Ovary (tissue), 10 donors: ENCODE measurements at places on chromosomes 2 and 18. TPM values are rescaled to one million over a fixed set of nuclear protein-coding genes. Genes with fewer than 3 reads are reported as not detected.
A peak's percentile ranks its signal among the peaks of the same experiment; 100 is the strongest.

HTR2B gene
- total RNA-seq = 1.0 TPM

DNA sequence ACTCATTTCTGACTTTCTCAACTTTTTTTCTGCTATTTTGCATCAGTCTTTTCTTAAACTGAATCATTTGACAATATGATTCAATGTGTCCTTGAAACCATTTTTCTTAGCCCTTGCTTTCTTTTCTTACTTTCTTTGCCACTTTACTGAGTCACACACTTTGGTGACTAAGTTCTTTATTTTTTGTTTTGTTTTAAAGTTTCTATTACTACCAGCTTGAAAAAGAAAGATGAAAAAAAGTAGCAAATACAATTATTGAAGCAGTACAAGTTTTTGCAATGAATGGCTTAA lies 116.5 kb downstream of the DOCK10 start:
- H3K4me1 ChIP-seq = peaks cover 5% of the 10 kb centered on the region
- H3K27me3 ChIP-seq = no peaks in the 10 kb centered on the region
- H3K4me3 ChIP-seq = no peak overlapping the region
- peak overlapping the region; percentile 53 for H3K27ac ChIP-seq
- no peaks in the 10 kb centered on the region for H3K36me3 ChIP-seq

KCNK3 gene
- 5.2 TPM for total RNA-seq

GRCh38 chr2:80655265-80655664 lies 350.7 kb upstream of the LRRTM1 start:
- H3K27me3 ChIP-seq = no peaks in the 10 kb centered on the region
- no peaks in the 10 kb centered on the region for H3K4me1 ChIP-seq
- DNase-seq = no peak
- H3K4me3 ChIP-seq = no peak overlapping the region
- no peaks in the 10 kb centered on the region for H3K36me3 ChIP-seq
- no peak overlapping the region for H3K27ac ChIP-seq

KLHL29 gene
- total RNA-seq = 3.2 TPM

GRCh38 chr2:222054813-222055212 lies 244.0 kb downstream of the PAX3 start:
- no peak for DNase-seq
- H3K4me1 ChIP-seq = no peaks in the 10 kb centered on the region
- H3K4me3 ChIP-seq = no peak overlapping the region
- no peaks in the 10 kb centered on the region for H3K27me3 ChIP-seq
- H3K36me3 ChIP-seq = no peaks in the 10 kb centered on the region
- no peak overlapping the region for H3K27ac ChIP-seq

DNA sequence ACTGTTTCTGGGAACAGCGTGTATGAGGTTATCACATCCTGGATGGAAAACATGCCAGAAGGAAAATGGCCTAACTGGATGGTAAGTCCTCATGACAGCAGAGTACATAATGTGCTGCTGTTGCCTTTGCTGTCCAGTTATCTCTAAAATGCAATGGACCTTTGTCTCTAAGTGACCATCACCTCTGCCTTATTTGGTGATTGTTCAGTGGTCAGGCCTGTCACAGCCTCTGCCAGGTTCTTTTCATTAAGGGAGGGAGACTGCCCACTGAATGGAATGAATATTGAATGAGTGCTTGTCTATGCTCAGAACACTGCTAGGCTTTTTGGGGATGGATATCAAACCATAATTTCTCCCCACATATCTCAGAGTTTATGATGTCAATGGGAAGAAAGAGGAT lies 29.0 kb downstream of the SLC3A1 start:
- no peaks in the 10 kb centered on the region for H3K4me1 ChIP-seq
- no peak overlapping the region for H3K27ac ChIP-seq
- H3K36me3 ChIP-seq = no peaks in the 10 kb centered on the region

- no peak overlapping the region for H3K4me3 ChIP-seq
- H3K4me1 ChIP-seq = no peaks in the 10 kb centered on the region
- peak; percentile 9 for DNase-seq
- no peaks in the 10 kb centered on the region for H3K27me3 ChIP-seq
- H3K36me3 ChIP-seq = no peaks in the 10 kb centered on the region
These were observed 92.1 kb upstream of the HS6ST1 start for GRCh38 chr2:128410758-128411215.

DNA sequence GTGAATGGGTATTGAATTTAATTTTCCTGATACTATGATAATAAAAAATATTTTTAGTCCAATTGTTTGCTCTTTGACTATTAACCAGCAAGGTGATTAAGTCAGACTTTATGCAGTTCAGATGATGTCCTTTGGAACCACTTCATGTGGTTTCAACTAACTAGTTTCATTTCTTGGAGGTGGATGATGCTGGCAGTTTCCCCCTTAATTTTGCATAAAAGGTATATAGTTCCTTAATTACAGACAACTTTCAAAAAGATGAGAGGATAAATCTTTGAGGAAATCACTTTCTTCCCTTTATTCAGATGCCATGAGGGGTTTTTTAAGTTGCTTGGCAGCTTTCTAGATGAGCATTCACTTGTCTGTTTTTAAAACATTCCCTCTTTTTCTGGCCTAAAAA lies 223.1 kb downstream of the PHLPP1 start:
- H3K36me3 ChIP-seq = no peaks in the 10 kb centered on the region
- no peaks in the 10 kb centered on the region for H3K27me3 ChIP-seq
- no peaks in the 10 kb centered on the region for H3K4me1 ChIP-seq
- DNase-seq = no peak
- no peak overlapping the region for H3K27ac ChIP-seq

- no peak overlapping the region for H3K4me3 ChIP-seq
- DNase-seq = no peak
- no peaks in the 10 kb centered on the region for H3K4me1 ChIP-seq
- H3K27me3 ChIP-seq = no peaks in the 10 kb centered on the region
These were observed 239.8 kb downstream of the PDE11A start for GRCh38 chr2:177832611-177833433.

DNA sequence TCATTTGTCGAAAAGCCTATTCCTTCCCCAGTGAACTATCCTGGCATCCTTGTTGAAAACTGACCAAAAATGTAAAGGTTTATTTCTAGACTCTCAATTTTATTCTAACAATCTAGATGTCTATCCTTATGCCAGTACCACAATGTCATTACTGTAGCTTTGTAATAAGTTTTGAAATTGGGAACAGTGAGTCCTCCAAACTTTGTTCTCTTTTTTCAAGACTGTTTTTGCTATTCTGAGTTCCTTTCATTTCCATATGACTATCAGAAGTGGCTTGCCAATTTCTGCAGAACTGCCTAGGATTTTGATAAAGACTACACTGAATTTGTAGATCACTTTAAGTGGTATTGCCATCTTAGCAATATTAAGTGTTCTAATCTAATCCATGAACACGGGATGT lies 9.7 kb downstream of the STARD7 start:
- H3K27ac ChIP-seq = no peak overlapping the region
- no peak overlapping the region for H3K4me3 ChIP-seq
- H3K4me1 ChIP-seq = peaks cover 12% of the 10 kb centered on the region
- DNase-seq = no peak
- H3K27me3 ChIP-seq = no peaks in the 10 kb centered on the region
- H3K36me3 ChIP-seq = no peaks in the 10 kb centered on the region

- DNase-seq = no peak
- H3K27me3 ChIP-seq = no peaks in the 10 kb centered on the region
- no peak overlapping the region for H3K27ac ChIP-seq
- H3K4me3 ChIP-seq = no peak overlapping the region
These were observed 728.7 kb upstream of the ID2 start for GRCh38 chr2:7953195-7953594.

- no peaks in the 10 kb centered on the region for H3K27me3 ChIP-seq
- no peak overlapping the region for H3K4me3 ChIP-seq
- H3K27ac ChIP-seq = no peak overlapping the region
These were observed 763.0 kb upstream of the ACVR2A start for GRCh38 chr2:147081831-147082230.

RAX gene
- total RNA-seq = not detected

DNA sequence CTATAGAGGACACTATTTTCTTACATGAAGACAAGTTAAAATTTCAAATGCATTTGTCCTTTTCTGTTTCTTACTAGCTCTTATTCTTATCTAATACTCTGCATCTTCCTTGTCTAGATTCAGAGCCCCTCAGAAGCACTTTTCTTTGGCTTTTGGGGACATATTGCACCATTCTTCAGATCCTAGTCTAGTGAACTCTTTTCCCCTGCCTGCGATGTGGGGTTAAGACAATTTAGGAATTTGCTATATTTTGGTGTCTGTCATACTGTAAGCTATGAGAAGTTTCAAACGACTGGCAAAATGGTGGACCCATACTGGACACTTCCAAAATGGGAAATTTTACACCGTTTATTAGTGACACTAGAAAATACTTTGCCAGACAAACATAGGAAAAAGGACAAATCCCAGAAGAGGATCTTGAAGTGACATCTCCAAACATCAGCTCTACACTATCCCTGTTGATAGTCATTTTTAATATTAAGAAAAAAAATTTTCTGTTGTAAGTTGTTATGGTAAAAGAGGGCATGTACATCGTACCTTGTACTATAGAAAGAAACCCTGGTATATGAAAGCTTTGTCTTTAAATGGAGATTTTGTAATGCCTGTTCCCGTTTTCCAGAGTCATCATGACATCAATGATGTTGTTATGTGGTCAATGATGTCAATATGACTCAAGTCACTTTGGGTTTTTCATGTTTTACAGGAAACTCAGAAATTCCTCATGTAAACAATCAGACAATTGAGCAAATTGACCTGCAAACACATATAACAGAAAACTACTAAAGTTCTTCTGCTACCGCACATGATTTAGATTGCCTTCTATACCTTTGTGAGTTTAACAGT lies 4.4 kb upstream of the KYNU start:
- H3K27ac ChIP-seq = no peak overlapping the region
- H3K4me3 ChIP-seq = no peak overlapping the region
- H3K4me1 ChIP-seq = no peaks in the 10 kb centered on the region
- no peaks in the 10 kb centered on the region for H3K27me3 ChIP-seq
- DNase-seq = no peak

DNA sequence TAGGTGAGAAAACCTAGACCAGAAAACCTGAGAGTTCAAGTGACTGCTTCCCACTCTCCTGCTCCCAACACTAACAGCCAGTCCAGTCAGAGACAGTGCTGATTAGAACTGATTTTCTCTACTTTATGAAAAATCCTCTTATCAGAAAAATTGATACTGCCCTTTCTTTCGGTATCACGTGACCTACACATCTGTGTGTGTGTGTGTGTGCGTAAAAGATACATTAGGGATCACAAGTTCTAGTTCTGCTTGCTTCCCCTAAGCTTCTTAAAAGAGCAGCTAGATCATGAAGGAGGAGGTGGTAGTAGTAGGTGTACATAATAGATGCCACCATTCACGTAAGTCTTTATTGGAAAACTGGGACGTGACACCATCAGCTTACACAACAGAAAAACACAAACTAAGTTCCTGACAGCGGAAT lies 1.5 kb downstream of the ARL5A start:
- no peaks in the 10 kb centered on the region for H3K36me3 ChIP-seq
- peak overlapping the region; percentile 87 for H3K4me3 ChIP-seq
- DNase-seq = no peak
- no peaks in the 10 kb centered on the region for H3K27me3 ChIP-seq
- no peak overlapping the region for H3K27ac ChIP-seq

- peak overlapping the region; percentile 97 for H3K27ac ChIP-seq
- H3K36me3 ChIP-seq = no peaks in the 10 kb centered on the region
- no peaks in the 10 kb centered on the region for H3K27me3 ChIP-seq
- peaks cover 5% of the 10 kb centered on the region for H3K4me1 ChIP-seq
- no peak for DNase-seq
- H3K4me3 ChIP-seq = peak overlapping the region; percentile 96
These were observed 901 bp downstream of the SPOPL start for GRCh38 chr2:138502255-138503086.

DNA sequence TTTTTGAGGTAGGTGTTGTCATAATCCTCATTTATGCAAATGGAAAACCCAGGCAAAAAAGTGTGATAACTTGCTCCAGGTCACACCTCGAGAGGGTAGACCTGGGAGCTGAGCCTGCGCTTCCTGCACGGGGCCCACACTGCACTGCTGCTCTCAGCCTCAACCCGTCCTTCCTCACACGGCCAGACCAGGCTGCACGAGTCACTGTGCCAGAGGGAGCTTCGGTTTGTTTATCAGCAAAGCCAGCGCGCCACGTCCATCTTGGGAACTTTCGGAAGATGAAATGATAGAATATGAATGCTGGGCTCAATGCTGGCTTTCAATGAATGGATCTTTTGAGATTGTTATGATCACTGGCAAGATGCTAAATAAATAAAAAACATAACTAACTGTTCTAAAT lies 14.4 kb downstream of the COPS9 start:
- no peaks in the 10 kb centered on the region for H3K4me1 ChIP-seq
- H3K36me3 ChIP-seq = no peaks in the 10 kb centered on the region
- no peaks in the 10 kb centered on the region for H3K27me3 ChIP-seq
- H3K4me3 ChIP-seq = no peak overlapping the region
- DNase-seq = peak; percentile 9

DNA sequence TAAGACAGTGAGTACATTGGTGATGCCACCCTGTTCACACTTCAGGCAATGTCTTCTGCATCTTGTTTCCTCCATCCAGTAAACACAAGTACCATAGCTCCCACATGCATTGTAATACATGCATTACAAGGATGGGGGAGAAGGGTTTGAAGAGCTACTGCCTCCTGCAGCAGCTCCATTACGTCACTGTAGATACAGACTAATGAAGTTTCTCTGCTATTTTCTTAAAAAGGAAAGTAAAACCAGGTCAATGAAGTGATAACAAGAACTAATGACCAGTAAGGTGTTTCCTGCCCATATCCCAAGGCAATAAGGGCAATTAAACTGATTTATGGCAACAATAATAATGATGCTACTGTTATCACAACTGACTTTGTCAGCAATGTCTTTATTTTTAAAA lies 18.2 kb upstream of the BBS5 start:
- no peak for DNase-seq
- H3K4me3 ChIP-seq = no peak overlapping the region
- H3K27me3 ChIP-seq = no peaks in the 10 kb centered on the region
- H3K27ac ChIP-seq = no peak overlapping the region

GRCh38 chr18:45253056-45253565 lies 362.2 kb upstream of the SLC14A2 start:
- no peak for DNase-seq
- H3K27me3 ChIP-seq = no peaks in the 10 kb centered on the region
- peaks cover 10% of the 10 kb centered on the region for H3K4me1 ChIP-seq
- H3K27ac ChIP-seq = no peak overlapping the region

DPYSL5 gene
- 0.11 TPM for total RNA-seq

DNA sequence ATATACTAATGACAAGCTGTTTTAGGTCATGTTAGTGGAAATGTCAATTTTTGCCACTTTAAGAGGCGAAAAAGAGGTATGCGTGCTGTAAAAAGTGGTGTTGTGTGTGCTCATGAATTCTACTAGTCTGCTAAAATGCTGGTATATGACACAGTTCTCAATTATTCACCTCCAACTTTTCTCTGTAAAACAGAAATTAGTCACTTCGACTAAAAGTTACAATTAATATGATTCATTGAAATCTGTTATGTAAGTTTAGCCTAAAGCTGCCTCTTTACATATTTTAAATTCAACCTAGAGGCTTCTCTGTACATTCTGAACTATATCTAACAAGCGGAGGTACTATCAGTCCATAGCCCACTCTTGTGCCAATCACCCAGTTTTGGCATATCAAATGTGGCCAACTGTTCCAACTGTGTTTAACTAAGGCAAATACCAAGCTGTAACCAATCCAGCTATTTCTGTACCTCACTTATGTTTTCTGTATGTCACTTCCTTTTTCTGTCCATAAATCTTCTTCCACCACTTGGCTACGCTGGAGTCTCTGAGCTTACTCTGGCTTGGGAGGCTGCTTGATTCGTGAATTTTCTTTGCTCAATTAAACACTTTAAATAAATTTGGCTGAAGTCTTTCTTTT lies 20.8 kb downstream of the BAZ2B start:
- H3K4me3 ChIP-seq = no peak overlapping the region
- H3K27me3 ChIP-seq = no peaks in the 10 kb centered on the region
- DNase-seq = no peak
- peaks cover 6% of the 10 kb centered on the region for H3K4me1 ChIP-seq

- H3K36me3 ChIP-seq = no peaks in the 10 kb centered on the region
- no peak overlapping the region for H3K4me3 ChIP-seq
- H3K4me1 ChIP-seq = peaks cover 2% of the 10 kb centered on the region
- H3K27ac ChIP-seq = no peak overlapping the region
- no peak for DNase-seq
These were observed 206.2 kb upstream of the EPAS1 start for GRCh38 chr2:46091004-46091403.
